Central memory CD4-positive, alpha-beta T cell (primary cell): ENCODE measurements at places on chromosomes 5 and 9.

DNA sequence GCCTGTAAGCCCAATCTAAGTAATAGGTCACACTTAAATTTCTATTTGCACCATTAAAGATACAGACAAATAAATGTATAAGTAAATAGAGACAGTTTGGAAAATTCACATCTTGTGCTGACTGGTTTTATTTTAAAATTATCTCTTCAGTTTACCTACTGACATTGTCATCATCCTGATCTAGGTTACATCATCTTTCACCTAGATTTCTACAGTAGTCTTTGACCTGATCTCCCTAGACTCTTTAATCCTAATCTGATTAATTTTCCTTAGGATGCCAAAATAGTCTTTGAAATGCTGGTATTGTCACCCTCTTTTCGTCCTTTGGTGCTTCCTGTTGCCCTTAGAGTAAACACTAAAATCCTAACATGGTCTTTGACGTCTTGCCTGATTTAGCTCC lies 43.9 kb downstream of the NDUFS4 start:
- no peak for DNase-seq

DNA sequence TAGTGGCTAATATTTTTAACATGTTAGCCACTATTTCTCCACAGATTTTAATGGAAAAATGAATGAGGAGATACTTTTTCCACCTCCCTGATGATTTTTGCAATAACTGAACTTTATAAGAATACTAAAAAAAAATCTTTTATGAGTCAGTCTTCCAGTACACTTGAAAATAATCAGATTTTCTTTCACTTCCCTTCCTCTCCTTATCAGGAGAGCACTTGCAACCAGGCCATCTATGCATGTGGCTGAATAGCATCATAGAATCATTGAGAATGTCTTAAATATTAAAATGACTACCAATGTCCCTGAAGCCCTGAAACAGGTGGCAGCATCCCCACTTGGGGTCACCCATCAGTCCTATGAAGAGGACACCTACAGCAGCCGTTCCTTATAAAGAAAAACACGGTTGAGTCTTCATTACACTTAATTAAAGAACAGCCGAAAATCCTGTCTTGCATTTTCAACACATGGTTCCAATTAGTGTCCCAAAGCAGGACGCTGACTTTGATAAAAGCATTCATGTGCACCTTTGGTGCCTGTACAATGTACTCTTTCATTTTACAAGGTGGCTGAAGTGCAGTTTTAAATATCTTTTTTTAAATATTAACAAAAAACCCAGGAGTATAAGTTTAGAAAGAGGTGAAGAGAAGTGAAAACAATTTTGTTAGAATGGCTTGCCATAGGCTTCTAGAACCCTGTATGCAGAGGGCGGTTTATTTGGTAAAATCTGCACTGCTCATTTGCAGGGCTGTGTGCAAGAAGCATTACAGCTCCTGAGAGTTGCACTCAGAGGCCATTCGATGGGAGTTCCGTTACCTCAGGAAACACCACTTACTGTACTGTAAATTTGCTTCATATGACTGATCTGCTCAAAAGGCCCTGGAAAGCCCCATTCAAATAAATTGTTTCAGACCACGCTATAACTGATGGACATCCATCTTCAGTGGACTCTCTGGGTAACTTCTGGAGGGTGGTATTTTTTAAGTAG lies 106.9 kb upstream of the VCAN start:
- DNase-seq: no peak

DNA sequence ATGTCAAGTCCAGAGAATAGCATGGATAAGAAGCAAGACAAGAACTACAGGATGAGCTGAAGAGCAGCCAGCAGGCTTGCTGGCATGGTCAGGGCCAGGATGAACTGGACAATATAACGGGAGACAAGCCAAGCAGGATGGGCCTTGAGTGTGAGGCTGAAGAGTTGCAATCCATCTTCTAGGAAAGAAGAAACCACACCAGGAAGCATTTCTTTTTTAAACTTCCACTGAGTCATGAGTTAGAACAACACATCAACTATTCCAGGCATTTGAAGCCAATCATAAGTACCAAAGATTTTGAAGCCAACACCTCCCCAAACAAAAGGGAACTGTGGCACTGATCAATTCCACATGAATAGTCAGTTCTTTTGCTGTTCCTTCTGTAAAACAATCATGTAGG lies 27.3 kb downstream of the SLC31A2 start:
- DNase-seq: no peak

GRCh38 chr5:144404672-144405071 lies 234.0 kb downstream of the KCTD16 start:
- no peak for DNase-seq

DNA sequence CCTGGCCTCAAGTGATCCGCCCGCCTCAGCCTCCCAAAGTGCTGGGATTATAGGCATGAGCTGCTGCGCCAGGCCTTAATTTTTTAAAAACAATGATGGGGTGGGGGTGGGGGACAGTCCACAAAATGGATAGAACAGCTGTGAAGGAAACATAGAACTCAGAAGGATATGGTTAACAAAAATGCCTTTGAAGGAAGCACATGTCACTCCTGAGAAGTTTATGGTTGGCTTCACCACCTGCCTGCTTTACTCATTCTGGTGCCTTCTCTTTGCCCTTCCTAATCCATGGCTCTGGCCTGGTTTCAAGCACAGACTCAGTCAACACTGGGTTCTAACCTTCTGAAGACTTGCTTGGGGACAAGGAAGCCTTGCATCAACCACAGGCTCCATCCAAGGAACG lies 10.3 kb downstream of the BAG1 start:
- no peak for DNase-seq

- DNase-seq: no peak
Observed at GRCh38 chr5:151775025-151775606, 3.4 kb downstream of the G3BP1 start.

- DNase-seq: no peak
Observed at GRCh38 chr5:124952079-124952478, 205.6 kb upstream of the ZNF608 start.

- DNase-seq: no peak
Observed at GRCh38 chr5:34552686-34553085, 103.4 kb upstream of the RAI14 start.

GRCh38 chr5:68290847-68291246 lies 75.3 kb downstream of the PIK3R1 start:
- DNase-seq: no peak
